Glomerular endothelial cell (primary cell): ENCODE measurements at places on chromosomes 11 and 22.

DNA sequence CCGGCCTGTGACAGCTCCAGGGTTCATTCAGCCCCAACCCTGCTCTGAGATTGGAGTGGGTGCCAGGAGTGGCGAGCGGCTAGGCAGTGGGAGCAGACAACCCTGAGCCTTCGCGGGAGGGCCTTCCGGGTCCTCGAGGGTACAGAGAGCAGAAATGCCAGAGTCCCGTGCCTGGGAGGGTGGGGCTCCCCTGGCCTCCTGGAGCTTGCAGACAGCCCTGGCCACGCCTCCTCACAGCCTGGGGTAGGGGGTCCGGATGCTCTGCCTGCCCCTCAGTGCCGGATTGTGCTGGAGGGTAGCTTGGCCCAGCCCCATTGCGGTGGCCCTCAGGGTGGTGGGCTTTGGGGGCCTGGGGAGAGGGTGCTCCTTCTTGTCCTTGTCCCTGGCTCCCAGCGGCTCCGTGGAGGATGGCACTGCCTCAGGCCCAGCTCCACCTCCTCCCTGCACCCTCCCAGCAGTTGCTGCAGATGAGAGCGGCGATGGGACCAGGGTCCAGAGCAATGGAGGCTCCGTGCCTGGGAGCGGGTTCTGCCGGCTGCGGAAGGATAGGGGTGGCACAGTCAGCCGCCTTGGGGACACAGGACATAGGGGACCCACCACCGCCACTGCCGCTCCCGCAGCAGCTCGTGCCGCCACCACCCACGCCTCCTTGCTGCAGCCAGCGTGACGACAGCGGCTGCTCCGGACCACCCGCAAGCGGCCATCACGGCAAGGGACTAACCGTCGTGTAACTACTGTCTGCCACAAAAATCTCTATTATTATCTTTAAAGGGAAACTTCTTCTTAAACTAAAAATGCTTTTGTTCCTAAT is 34.9 kb upstream of the OR10G7 start:
- no peak for DNase-seq

DNA sequence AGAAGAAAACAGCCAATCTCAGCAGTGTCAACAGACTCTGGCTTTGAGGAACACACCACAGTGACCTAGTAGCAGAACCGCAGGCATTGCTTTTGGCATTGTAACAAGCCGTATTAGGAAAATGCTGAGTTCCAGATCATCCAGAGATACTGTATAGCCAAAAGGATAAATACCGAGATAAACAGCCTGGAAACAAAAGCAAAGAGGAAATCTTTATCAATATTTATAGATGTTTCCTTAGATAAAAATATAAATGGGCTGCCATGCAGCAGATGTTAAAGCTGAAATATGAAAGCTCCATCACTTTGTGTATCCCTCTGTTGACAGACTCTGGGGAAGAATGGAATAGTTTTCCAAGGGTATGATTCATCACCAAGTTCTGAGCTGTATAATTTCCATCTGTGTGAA is 98.9 kb upstream of the TP53AIP1 start:
- no peak for DNase-seq

DNA sequence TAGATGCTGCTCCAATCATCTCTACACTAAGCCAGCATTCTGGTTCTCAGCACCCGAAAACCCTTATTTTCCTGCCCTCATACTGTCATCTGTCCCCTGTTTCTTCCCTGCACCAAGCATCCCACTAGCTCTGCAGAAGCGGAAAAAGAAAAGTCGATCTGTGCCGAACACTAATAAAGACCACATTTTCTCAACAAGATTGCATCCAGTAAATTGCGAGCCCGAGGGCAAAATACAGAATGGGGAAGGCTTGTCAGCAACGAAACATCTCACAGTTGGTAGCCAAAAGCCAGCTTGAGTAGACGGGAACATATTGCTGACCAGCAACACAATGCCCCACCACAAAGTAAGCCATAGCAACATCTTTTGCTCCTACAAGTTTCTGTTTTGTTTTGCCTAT is 227.4 kb downstream of the CADM1 start:
- DNase-seq, result no peak

DNA sequence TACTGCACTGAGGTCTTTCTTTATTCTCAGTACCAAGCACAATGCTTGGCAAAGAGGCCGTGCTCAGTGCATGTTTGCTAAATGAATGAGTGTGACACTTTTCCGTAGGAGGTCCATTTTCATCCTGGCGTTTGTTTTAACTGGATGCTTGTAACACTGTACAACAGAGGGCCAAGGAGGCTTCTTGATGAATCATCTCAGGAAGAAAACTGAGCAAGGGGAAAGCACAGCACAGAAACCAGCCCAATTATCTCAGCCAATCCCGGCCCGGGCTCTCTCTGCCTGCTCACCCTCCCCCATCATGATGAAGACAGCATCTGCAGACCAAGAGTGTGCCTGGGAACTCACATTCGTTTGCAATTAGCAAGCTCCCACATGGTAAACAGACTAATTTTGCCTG is 570.3 kb downstream of the OPCML start:
- DNase-seq, result no peak

DNA sequence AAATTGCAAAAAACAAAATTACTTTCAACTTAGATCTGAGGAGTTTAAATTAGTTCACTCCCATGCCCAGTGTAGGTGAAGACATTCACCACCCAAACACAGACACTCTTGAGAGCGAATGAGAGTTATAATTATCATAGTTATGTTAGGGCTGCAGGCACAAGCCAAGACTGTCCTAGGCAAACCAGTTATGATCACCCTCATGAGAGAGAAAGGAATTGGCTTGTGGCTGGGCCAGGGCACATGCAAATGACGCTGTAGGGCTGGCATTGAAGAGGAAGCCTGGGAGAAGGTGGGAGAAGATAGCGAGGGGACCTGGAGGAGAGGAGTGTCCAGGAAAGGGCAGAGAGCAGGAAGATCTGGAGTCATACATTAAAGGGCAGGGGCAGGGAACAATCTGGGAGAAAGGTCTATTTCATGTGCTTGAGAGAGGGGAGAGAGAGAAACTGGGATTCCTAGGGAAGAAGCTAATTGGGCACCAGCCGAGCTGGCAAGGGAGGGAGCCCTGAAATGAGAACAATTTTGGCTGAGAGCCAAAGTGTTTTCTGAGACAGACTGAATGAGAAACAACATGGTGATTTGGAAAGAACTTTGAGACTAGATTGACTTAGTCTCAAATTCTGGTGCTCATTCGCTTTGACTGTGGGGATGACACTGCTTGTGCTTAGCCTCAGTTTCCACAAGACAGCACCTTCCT is 279.9 kb downstream of the KIRREL3 start:
- no peak for DNase-seq

DNA sequence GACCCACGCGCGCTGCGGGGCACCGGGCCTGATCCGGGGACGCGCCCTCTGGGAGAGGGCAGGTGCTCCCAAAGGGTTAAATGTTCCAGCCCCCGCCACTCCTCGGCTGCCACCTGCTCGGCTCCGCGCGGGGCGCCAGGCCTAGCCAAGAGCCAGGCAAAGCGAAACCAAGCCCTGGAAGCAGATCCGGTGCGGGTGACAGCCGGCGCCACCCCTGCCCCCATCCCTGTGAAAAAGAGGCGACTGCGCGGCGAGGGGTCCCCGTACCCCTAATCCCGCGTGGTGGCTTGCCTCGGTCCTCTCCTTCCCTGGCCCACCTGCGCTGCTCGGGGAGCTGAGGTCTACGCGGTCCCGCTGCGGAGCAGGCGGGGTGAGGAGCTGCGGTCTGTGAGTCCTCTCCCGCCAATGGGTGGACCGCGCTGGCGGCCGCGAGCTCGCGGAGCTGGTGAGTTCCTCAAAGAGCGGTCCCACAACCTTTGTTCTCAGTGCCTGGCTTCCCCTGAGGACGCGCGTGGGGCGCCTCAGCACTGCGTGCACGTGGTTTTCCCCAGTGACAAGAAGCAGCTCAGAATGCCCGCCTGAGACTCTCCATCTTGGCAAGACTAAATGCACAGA is at the start of gene ME3:
ME3 (minus strand) TSS at position 610 of the 615 bp plus-strand sequence.
- no peak for DNase-seq

DNA sequence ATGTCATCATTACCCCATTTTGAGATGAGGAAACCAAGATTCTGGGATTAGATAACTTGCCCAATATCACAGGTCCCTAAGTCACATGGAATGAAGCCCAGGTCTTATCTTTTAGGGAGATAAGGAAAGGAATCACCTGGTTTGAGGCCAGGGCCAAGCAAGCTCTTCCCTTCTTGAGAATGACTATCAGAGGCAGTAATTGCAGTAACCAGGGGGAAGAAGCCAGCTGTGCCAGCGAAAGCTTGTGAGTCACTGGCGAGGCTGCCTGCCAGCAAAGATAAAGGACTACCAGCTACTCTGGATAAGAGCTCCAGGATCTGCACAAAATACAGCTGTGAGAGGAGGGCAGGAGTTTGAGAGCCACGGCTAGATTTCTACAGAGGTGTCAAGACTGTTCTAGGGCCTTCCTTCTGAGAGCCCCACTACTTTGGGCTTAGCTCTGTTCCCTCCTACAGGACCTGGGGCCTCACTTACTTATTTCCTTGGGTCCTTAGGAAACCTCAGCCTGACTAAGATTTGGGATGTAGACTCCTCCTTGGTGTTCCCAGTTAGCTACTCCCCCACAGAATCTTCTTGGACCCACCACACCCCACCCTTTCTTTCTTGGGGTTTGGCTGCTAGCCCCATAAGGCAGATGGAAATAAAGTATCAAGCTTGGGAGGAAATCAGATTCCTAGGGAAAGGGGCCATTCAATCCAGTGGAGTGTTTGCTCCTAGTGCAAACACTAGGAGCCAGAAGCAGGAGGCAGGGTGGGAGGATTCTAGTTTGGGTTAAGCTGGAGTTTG is 9.7 kb upstream of the CCKBR start:
- DNase-seq, result no peak
